ENCODE measurements at places on chromosomes 16 and 17.

- DNase-seq, result no peak
These were observed 69.4 kb upstream of the CREBBP start for GRCh38 chr16:3949946-3950342.

GRCh38 chr17:19876529-19877161 is 8.9 kb upstream of the ULK2 start:
- DNase-seq, result peak; percentile 59

GRCh38 chr16:938136-938535 is 32.6 kb downstream of the LMF1 start:
- no peak for DNase-seq

- DNase-seq, result no peak
These were observed 346.5 kb upstream of the XYLT1 start for GRCh38 chr16:17817260-17817659.

DNA sequence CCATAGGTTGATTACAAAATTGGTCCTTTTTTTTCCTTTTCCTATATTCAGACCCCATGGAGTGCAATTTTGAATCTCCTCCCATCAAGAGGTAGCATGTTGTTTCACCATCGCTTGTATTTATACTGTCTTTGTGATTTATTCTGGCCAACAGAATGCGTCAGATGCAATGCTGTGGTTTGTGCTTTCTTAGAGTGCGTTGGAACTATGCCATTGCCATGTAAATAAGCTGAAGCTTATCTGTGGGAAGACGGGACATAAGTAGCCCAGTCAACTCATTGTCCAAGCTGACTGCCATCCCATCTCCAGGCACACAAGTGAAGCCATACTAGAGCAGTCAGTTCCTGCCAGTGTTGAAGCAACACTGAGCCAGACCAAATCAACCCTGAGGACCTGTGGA is 1339.3 kb upstream of the GOT2 start:
- DNase-seq, result no peak

DNA sequence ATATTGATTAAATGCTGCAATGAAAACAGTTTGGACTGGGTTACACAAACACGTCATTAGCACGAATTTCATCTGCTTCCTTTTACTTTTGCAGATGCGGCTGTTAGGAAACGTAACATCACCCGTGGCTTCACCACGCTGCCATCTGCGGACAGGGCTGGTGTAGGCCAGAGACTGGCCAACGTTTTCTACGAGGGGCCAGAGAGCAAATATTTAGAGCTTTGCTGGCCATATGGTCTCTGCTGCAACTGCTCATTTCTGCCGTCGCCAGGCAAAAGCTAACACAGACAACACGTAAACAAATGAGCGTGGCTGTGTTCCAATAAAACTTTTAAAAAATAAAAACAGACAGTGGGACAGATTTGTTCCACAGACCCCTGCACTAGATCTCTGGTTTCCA is 96.6 kb downstream of the ENGASE start:
- DNase-seq, result no peak

GRCh38 chr16:12470311-12471229 is 333.1 kb downstream of the CPPED1 start:
- no peak for DNase-seq

DNA sequence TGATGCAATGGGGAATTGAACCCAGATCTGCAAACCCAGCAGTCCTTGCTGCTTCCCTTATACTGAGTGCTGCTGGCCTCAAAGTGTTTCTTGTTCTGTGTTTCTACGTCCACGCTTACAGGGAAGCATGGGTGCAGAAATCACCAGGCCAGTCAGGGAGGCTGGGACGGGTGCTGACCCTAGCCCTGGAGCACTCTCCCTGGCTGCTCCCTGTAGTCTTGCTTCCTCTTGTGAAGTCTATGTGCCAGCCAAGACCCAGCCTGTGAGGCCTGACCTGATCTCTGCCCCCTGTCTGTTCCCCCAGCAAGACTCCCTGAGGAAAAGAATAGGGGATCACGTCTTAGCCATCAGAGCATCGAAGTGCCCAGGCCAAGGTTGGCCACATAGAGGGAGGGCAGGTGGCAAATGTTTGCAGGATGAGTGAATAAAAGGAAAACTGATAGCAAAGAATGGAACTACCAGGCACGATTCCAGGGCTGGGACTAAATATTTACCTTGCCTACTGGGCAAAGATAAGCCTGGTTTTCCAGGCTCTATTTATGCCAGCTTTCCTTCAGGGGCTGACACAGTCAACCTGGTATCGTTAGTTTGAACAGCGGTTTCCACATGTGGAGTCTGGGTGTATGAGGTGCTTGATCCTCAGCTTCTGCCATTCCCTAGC is 41.2 kb upstream of the RHOT1 start:
- DNase-seq, result no peak

DNA sequence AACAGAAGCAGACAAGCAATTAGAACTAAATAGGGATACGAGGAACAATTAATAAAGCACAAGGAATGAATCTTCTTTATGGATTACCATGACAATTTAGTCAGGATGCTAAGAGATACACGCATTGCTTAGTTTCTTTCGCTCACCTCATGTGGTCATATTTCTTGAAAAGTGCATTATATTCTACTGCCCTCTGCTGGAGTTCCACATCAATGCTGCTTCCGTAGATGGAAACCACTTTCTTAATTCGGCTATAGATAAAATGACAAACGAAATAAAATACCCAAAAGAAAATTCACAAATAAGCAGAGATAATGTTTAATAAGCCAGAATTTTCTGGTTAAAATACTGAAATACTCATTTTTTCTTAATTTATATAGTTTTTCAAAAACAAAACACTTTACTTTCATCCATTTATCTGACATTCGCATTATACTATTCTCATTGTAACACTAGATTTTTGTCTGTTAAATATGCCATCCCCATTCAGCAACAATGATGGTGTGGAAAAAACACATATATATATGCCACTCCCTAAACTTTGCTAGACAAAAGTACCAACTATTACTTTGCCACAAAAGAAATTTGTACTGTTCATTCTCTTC is 22.0 kb upstream of the PHLPP2 start:
- peak; percentile 60 for DNase-seq

GRCh38 chr17:38796451-38797157 is 2.8 kb downstream of the PIP4K2B start:
- no peak for DNase-seq

- no peak for DNase-seq
These were observed 512.4 kb downstream of the CDH13 start for GRCh38 chr16:83138976-83139690.

GRCh38 chr17:17766077-17766743 is 70.6 kb downstream of the SREBF1 start:
- DNase-seq, result no peak

GRCh38 chr17:82884341-82884969 is 44.6 kb upstream of the ZNF750 start:
- no peak for DNase-seq

DNA sequence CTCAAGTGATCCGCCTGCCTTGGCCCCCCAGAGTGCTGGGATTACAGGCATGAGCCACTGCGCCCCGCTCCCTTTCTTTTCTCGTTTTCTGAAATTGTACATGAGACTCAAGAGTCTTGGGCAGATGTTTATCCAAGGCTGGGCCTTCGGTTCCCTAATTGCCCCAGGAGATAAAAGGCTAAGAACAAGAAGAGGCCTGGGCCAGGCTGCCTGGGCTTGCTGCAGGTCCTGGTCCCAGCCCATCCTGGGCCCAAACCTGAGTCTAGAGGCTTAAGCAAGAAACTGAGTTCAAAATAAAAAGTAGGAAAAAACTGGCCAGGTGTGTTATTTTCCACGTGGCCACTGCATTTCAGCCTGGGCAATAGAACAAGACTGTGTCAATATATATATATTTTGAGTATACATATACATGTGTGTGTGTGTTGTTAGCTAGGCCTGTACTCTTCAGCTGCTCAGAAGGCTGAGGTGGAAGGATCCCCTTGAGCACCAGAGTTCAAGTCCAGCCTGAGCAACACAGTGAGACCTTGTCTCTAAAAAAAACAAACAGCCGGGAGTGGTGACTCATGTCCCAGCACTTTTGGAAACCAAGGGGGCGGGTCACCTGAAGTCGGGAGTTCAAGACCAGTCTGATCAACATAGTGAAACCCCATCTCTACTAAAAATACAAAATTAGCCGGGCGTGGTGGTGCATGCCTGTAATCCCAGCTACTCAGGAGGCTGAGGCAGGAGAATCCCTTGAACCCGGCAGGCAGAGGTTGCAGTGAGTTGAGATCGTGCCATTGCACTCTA is 6.8 kb upstream of the CLUH start:
- no peak for DNase-seq

GRCh38 chr16:86396422-86396821 is 113.9 kb upstream of the FOXF1 start:
- no peak for DNase-seq

DNA sequence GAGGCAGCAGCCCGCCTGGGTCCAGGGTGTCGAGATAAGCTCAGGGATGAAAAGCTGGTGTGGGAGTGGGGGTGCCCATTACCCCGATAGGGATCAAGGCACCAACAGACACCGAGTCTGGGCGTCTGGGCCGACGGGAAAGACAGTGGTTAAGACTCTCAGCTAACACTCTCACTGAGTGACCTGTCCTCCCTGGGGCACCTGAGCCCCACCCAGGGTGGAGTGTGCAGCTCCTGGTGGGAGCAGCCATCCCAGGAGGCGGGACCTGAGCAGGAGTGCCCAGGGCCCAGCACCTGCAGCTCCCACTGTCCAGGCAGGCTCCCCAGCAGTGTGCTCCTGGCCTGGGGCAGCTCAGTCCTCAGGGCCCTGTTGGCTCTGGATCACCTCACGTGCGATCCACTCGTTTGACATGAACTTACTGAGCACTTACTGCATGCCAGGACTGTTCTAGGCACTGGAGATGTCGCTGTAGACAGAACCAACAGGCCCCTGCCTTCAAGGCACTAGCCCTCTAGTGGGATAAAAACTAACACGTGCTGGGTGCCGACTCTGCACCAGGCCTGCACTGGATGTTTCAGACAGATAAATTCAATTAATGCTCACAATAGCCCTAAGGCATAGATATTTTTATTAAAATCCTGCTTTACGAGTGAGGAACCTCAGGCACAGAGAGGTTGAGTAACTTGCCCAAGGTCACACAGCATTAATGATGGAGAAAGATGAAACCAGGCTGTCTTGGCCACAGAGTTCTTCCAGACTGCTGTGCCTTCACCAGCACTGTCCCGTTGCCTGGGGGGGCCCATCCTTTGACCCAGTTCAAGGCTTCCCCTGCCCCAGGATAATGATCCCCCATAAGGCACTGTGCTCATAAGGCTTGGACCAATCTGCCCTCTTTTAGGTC is 1.9 kb downstream of the EVPLL start:
- no peak for DNase-seq

DNA sequence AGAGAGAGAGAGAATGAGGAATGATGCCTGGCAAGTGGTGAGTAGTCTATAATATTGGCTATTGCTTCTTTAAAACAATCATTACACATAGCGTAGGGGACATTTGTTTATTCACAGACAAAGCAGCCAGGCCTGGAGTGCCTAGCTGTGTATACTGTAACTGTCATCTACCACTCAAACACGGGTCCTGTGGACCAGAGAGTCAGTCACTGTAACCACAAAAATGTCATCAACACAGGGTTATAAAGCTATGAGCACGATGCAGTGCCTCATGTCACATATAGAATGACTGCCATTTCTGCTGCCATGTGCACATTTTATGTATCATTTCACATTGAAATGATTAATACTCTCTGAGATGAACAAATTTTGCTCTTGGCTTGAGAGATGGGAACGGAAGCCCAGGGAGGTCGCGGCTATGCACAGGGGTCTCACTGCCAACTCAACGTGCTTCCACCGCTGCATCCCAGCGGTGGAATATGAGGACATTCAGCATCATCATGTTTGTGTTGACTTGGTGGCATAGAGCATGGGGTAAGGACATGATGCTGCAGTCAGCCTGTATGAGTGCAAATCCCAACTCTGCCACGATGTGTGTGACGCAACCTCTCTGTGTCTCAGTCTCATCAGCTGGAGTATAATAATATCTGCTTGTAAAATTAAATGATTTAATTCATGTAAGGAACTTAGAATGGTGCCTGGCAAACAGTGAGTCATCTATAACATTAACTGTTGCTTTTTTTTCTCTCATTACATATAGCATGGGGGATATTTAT is 3.3 kb downstream of the MT1H start:
- no peak for DNase-seq

- DNase-seq, result no peak
These were observed 8.4 kb downstream of the TPPP3 start for GRCh38 chr16:67384778-67385510.

DNA sequence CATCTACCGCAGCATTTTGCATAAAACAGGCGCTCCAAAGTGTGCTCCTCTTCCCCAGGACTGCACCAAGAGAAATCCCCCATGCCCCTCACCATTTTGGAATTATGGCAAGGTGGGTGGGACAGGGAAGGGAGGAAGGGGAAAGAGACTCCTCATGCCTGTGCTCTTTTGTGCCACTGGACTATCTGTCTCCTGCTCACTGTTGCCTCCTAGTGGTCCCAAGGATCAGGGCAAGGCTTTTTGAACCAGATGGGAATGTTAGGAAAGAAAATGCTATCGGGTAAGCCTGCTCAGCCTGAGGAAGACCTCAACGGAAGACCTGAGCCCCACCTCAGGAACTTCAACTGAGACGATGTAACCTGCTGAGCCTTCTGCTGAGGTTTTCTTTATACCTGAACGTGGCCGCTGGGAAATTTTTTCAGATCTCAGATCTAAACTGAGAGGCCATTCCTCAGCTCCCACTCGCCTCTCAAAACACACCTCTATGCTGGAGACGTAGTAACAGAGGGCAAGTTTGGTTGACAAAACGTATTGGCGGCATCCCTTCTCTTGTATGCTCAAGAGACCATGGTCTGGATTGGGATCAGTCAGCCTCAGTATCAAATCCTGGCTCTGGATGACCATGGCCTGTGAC is 58.3 kb downstream of the SPACA3 start:
- DNase-seq, result peak; percentile 24

GRCh38 chr17:39750131-39751015 is 12.6 kb downstream of the GRB7 start:
- no peak for DNase-seq

DNA sequence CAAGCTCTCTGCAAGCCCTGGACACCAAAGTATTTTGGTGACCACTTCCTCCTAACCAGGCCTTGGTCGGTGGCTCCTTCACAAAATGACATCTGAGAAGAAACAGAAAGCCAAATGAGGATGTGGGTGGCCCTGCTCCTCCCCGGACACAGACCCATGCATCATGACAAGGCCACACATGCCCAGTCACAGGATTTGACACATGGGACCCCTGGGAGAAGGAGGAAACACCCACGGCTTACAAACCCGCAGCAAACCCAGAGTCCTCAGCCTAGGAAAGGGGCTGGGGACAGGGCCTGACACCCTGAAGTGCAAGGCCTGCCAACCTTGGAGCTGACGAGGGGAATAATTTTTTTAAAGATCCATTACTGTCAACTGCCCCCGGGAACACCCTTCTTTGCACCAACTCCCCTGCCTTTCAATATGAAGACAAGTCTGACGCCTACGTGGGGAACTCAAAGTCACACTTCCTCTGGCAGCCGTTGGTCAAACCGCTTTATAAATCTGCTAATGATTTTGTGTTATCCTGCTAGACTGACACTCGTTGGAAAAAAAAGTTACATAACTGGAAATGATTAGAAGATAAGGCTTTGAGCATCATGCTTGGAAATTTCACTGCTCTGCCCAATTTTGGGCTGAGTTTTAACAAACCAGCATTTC is 41.3 kb downstream of the GAS7 start:
- peak; percentile 25 for DNase-seq

GRCh38 chr16:68117884-68118283 is 32.7 kb downstream of the NFATC3 start:
- DNase-seq, result no peak
